ENCODE measurements at places on chromosomes 1 and 21. TPM values are rescaled to one million over a fixed set of nuclear protein-coding genes. Genes with fewer than 3 reads are reported as not detected.

The GJC2 gene
- 1.5 TPM for total RNA-seq

The FCRLB gene
- not detected for total RNA-seq

The SMIM1 gene
- 4.6 TPM for total RNA-seq

- no peak for DNase-seq
Observed at GRCh38 chr21:34846601-34847112, 177.9 kb downstream of the CLIC6 start.

DNA sequence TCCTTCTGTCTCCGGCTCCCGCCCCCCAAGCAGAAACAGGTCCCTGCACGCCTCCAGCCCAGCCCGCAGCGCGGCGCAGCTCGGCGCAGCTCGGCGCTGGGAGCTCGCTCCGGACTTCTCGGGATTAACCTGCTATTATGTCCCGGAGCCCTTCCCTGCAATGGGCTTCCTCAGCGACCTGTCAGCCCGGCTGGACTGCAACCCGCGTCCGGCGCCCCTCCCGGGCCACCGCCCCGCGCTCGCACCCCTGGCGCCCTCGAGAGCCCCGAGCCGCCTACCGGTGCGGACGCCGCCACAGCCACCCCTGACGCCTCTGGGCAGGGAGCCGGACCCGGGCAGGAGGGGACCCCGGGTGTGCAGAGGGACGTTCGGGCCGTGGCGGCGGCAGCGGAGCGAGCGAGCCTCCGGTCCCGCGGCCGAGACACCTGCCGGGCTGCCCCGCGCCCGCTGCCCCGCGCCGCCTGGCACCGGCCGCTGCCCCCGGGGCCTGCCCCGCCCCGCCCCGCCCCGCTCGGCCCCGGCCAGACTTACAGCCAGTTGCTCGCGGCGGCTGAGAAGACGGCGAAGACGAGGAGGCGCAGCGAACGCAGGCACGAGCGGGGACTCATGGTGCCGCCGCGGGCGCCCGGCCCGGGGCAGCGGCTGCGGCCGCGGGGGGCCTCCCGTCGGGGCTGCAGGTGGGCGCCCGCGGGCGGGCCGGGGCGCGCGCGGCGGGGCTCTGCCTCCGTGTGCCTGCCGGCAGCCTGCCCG is 407 bp downstream of the WNT4 start:
- no peak for DNase-seq

Measured in left colon (tissue), 2 donors.